ACHN (cell line): ENCODE measurements at places on chromosomes 4 and X.
A peak's percentile ranks its signal among the peaks of the same experiment; 100 is the strongest.

DNA sequence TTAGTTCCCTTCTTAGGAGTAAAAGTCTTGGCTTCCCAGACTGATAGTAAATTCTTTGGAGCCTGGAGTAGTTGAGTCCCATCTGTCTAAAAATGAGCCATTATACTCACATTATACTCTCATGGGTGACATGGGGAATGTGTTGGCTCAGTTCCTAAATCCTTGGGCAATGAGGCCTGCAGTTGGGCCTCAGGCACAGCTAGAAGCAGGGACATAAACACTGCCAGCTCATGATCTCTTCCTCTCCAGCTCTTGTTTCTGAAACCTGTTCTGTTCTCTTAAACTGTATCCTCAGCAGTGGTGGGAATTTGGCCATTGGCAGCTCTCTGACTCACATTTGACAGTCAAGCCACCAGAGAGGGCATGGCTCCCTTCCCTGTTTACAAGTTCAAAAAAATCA is 212.5 kb downstream of the SPATA18 start:
- DNase-seq = no peak

- DNase-seq = peak; percentile 36
Measured at GRCh38 chr4:76950052-76950955, 752 bp downstream of the SEPTIN11 start.

DNA sequence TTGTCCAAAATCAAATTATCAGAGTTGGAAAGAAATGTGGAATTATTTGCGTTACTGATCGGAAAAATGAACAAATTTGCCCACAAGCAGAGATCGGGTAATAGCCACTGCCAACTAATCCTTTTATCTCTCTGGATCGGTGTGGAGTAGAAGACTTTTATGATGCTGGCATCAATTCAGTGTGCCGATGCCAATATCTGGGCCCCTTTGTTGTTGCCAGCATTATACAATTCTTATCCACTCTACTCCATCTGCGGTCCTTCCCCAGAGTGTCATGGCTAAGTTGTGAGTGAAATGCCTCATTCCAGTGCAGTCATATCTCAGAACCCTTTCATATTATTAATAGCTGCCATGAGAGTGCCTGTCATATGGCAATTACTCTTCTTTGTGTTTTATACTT is 660.2 kb downstream of the ADGRL3 start:
- no peak for DNase-seq

GRCh38 chr4:102606261-102606660 is 105.1 kb downstream of the NFKB1 start:
- no peak for DNase-seq

DNA sequence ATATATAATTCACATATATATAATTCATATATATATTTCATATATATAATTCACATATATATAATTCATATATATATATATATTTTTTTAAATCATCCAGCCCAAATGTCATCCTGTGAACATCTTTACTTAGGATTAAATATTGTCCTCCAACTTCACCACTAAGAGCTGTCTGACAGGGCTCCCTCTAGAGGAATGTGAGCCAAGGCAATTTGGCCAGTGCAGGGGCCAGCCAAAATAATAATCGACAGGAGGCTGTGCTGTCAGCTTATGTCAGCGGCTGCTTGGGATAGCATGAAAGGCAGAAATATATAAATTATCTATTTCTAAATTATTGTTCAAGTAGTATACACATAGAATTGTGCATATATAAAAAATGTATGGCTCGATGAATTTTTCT is 29.5 kb downstream of the EGFL6 start:
- DNase-seq = peak; percentile 9

DNA sequence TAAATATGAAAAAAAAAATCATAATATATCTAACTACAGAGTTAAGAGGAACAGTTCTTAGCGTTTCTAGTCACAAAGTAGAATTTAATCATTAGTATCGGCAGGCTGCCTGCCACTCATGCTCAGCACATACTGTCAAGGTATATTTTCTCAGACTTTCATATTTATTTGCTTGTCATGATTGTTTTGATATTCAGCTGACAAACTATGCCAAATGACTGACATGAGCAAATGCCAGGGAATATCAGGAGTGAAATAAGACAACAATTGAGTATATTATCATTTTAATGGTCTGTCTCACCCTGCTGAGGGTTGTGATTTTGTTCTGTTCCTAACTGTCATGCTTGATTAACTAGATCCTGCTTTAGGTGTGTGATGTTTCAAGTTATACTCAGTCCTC is 395.0 kb upstream of the SPOCK3 start:
- no peak for DNase-seq

GRCh38 chrX:30027636-30028035 is 187.7 kb upstream of the MAGEB2 start:
- DNase-seq = no peak

DNA sequence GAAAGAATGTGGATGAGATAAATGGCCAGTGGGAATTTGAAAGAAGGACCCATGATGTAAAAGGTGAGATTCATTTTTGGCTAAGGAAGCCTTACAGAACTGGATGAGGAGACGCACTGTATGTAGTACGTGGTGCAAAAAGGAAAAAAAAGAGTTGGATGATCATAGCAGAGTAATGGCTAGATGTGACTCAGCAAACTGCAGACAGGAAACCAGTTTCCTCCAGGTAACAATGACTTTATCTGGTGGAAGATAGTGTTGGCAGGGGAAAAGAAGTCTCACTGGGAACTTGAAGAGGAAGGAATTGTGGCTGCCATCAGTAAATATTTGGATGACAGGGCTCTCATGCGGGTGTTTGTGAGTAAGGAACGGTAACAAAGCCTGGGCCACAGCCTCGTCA is 243.2 kb downstream of the CPE start:
- no peak for DNase-seq

- no peak for DNase-seq
Measured at GRCh38 chr4:131382839-131383238, 1766.3 kb upstream of the PCDH10 start.

DNA sequence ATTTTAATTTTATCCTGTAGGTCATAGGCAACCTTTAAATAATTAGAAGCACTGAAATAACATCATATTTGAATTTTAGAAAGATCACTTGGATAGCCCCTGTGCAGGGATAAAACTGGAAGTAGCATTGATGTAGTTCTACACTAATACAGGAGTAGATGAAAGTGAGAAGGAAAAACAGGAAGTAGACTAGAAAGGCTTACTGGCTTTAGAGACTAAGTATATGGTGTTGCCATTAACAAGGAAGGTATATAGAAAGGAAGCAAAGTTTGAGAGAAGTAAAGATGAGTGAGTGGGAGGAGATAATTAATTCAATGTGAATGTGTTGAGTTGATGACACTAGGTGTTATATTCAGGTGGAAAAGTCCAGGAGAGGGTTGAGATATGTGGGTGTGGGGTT is 73.1 kb upstream of the EPGN start:
- DNase-seq = no peak

DNA sequence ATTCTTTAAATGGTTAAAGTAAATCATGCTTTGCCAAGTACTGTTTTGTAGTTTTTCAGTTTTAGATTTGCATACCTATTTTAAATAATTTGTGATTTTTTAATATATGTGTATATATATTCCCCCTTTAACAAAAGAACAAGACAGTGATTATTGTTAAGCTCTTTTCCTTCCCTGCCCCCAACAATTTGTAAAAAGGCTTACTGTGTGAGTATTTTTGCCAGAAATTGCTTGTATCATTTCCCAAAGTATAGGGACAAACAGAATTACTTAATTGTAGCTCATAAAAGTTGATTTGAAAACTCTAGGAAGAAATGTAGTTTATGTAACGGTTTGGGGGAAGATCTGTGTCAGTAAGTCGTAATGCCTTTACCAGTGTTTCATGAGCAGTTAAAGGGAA is 19.0 kb downstream of the CPEB2 start:
- DNase-seq = no peak

- DNase-seq = no peak
Measured at GRCh38 chrX:101391831-101392230, 1.0 kb downstream of the RPL36A start.

GRCh38 chr4:176149680-176150355 is 45.6 kb downstream of the SPATA4 start:
- no peak for DNase-seq

- DNase-seq = no peak
Measured at GRCh38 chrX:40318801-40319200, 221.0 kb upstream of the BCOR start.

GRCh38 chrX:84907324-84907968 is 96.2 kb upstream of the APOOL start:
- DNase-seq = peak; percentile 8

DNA sequence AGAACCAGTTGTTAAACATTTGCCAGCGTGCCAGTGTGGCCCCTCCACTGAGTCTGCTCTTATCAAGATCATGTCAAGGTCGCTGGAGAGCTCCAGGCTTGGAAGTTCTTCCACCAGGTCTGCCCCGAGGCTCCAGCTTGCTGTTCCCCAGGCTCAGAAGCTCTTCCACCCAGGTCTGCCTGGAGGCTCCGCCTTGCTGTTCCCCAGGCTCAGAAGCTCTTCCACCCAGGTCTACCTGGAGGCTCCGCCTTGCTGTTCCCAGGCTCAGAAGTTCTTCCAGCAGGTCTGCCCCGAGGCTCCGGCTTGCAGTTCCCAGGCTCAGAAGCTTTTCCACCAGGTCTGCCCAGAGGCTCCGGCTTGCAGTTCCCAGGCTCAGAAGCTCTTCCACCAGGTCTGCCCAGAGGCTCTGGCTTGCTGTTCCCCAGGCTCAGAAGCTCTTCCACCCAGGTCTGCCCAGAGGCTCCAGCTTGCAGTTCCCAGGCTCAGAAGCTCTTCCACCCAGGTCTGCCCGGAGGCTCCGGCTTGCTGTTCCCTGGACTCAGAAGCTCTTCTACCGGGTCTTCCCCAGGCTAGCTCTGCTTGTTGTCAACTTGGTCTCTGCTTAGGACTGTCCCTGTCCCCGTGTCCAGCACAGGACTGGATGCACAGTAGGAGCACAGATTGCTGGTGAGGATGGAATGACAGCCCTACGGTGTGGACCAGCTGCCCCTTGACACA is 54.4 kb downstream of the HMX1 start:
- DNase-seq = no peak

- DNase-seq = no peak
Measured at GRCh38 chr4:166259081-166259480, 386.0 kb downstream of the TLL1 start.

DNA sequence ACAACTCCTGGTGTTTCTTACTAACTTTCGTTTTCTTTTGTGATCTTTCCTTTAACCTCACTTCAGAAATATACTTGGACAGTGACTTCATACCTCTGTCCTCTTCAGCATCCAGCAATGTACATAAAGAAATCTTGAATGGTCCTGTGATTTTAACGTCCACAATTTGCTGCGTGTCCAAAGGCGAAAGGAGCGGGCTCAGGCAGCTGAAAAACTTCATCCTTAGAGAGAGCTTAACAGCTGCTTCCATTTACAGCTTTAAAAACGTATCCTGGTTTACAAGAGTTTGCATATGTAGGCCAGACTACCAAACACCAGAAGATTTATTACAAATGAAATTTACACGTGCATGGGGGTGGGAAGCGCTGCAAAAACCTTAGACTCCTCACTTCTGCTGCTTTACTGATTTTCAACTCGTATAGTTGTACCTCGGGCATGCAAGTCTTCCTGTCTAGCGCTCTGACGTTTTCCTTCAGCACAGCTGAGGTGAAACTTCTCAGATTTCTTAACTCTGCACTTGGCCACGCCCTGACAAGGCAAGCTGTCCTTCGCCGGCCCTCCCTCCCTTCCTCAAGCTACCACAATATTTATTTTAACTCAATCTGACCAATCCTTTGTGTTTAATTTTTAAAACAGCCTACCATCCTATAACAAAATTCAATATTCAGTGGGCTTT is 406.4 kb downstream of the FAM47A start:
- DNase-seq = peak; percentile 9

- no peak for DNase-seq
Measured at GRCh38 chr4:83113429-83113786, 1.1 kb downstream of the PLAC8 start.

GRCh38 chr4:26372525-26373172 is 51.8 kb downstream of the RBPJ start:
- DNase-seq = no peak

GRCh38 chrX:117397844-117398243 is 718.8 kb downstream of the KLHL13 start:
- no peak for DNase-seq

- DNase-seq = no peak
Measured at GRCh38 chr4:801436-802124, 24.3 kb downstream of the CPLX1 start.

GRCh38 chr4:15100994-15101695 is 98.9 kb downstream of the CPEB2 start:
- no peak for DNase-seq
